ENCODE measurements at places on chromosomes 2 and 18.

DNA sequence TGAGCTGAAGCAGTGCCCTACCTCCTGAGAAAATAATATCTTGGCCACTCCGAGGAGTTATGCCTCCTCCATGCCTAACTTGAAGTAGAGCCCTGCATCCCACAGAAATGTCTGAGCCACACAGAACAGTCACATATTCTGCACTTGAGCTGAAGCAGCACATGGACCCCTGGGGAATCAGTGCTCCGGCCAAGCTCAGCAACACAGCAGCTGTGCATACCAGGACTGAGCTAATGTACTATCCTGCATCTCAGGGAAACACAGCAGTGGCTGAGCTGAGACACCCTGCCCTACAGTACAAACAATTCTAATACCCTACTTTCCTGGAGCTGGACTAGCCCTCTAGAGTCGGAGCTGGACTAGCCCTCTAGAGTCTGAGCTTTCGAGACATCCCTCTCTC, 166.9 kb downstream of the ZNF516 start:
- DNase-seq = no peak

- no peak for DNase-seq
Observed at GRCh38 chr2:980176-980575, 29.5 kb downstream of the SNTG2 start.

GRCh38 chr2:170362871-170363631, 185.1 kb downstream of the MYO3B start:
- no peak for DNase-seq

DNA sequence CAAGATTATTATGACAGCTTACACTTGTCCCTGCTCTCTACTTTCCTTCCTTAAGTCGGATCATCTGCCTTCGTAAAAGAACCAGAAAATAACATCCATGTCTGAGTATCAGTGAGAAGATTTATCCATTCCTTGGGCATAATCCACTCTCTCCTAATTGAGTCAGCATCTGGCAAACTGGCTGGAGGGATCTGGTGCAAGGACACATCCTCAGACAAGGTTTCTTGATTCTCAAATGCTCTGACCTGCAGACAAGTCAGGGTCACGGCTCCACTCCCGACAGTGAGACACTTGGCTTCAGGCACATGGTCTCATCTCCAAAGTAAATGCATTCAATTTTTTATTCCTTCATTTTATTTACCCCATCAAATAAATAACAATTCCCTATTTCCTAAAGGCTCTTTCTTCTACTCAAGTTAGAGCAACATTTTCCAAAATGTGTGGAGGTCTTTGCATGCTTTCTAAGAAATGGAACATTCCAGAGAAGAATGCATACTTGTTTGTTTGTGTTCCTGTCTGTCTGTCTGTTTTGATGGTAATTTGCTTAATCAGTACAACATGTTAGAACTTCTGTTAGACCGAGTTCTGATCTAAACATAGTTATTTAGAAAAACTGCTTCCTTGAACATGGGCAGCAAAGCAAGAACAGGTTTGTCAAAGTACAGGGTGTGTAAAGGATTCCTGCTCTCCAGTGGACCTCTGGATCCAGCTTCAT, 246.9 kb downstream of the IRS1 start:
- no peak for DNase-seq

- DNase-seq = no peak
Observed at GRCh38 chr2:219995991-219996765, 368.7 kb downstream of the SLC4A3 start.

DNA sequence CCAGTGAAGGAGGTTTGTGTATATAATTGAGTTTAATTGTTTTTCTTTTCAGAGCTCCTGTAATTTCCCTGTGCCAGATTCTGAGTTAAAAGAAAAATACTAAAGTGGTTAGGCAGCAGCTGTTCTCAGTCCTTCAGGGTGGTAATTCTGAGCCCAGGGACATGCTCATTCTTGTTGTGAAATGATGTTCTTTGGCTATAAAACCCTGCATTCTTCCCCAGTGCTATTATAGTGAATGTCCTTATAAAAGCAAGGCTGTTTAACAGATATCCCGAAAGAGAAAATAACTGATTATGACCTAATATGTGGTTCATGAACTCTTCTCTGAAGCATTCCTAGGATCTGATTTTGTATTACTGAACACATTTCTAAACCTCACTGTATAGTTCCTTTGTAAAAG, 34.0 kb downstream of the ADAM23 start:
- DNase-seq = no peak

GRCh38 chr2:150876251-150876950, 385.3 kb downstream of the RBM43 start:
- no peak for DNase-seq

DNA sequence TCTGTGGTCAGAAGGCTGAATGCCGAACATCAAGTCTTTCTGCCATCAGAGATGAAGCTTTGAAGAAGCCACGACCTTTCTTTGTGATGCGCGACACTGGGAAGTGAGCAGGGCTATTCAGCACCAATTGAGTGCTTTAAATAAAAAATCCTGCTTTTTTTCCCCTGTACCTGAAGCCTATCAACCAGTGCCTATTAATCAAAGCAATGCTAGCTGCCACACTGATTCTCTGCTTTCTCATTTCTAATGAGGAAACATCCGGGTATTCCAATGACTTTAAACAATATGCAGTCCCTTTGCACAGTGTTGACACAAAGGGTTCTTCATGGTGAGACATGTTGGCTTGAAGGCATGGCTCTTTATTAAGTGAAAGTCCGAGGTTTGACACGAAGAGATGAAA, 88.0 kb downstream of the GALR1 start:
- DNase-seq = no peak

DNA sequence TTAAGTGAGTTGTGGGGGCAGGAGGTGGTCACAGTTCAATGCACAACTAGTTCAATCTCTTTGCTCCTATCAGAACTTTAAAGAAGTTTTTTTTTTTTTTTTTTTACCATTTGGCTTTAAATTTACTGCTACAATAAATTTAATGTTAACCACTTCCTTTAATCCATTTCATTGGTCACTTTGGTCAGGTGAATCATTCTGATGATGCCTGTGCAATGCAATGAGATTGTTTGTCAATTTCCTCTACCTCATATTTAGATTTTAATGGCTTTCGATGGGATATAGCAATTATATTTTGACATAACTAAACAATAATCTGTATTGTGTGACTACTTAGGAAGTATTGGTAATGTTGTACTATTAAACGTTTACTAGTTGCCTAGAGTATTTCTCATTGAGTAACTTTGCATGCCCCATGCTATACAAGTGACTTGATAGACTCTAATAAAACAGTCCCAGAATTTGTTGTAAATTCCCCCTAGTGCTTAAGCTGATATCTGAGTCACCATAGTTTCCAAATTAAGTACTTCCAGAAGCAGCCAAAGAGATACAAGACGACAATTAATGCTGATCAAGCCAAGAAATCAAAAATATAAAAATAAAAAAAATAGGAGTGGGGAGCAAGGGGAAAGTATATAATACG, 52.9 kb upstream of the SERPINB2 start:
- no peak for DNase-seq

DNA sequence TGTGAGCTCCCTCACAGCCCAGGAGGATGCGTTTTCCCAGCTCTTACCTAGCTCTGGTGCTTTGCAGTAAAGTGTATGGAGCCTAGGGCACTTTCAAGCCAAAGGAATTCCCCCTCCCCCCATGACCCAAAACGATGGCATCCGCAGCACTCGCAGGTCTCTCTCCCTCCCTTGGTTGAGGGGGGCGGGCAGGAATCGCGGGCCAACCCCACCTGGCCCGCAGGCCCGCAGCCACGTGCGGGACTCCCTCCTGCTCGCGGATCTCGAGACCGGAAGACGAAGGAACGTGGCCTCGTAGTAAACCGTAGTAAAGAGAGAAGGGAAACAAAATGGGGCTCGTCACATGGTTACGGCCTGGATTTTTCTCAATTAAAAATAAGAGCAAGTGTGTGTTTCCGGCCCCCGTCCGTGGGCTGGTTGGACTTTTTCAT, 8.5 kb downstream of the IRS1 start:
- no peak for DNase-seq

GRCh38 chr2:47488870-47489584, 86.1 kb downstream of the MSH2 start:
- DNase-seq = no peak

DNA sequence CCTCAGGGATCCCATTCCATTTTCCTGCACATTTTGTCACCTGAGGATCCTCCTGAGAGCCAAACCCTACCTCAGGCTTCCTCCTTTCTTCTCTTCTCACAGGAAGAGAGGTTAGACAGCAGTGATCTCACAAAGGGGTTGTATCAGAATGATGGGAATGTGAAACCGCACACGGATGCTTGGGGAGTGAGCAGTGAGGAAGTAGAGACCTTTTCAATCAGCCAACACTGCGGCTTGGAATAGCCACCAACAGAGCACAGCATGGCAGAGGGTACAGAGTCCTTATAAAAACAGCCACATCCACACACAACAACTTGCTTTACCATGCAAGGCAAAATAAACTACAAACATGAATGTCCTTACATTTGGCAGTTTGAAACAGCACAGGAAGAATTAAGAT, 8.7 kb downstream of the TMEM182 start:
- DNase-seq = no peak

All from stimulated activated naive CD4-positive, alpha-beta T cell treated with Interleukin-2 at 50 U/mL for 16 hours (primary cell).